ENCODE measurements at places on chromosomes 5 and 9. TPM values are rescaled to one million over a fixed set of nuclear protein-coding genes. Genes with fewer than 3 reads are reported as not detected.

GRCh38 chr9:129751841-129752801, 721 bp downstream of the PTGES start:
- no peak overlapping the region for H3K27ac ChIP-seq
- H3K36me3 ChIP-seq: no peaks in the 10 kb centered on the region
- peaks cover 25% of the 10 kb centered on the region for H3K4me1 ChIP-seq
- DNase-seq: no peak
- peaks cover 8% of the 10 kb centered on the region for H3K27me3 ChIP-seq
- H3K4me3 ChIP-seq: peak overlapping the region; percentile 58

GRCh38 chr5:32044434-32044833, 129.7 kb downstream of the GOLPH3 start:
- H3K27ac ChIP-seq: peak overlapping the region; percentile 75
- H3K36me3 ChIP-seq: peaks cover 8% of the 10 kb centered on the region
- DNase-seq: no peak
- H3K4me3 ChIP-seq: no peak overlapping the region
- peaks cover 30% of the 10 kb centered on the region for H3K4me1 ChIP-seq

PCSK5 gene
- total RNA-seq: 8.9 TPM

GRCh38 chr5:56737002-56737621, 78.2 kb upstream of the MAP3K1 start:
- DNase-seq: no peak
- H3K27me3 ChIP-seq: no peaks in the 10 kb centered on the region
- no peaks in the 10 kb centered on the region for H3K36me3 ChIP-seq
- H3K27ac ChIP-seq: no peak overlapping the region

SMC5 gene
- total RNA-seq: 37.7 TPM

- no peak overlapping the region for H3K4me3 ChIP-seq
- no peak overlapping the region for H3K27ac ChIP-seq
- H3K36me3 ChIP-seq: no peaks in the 10 kb centered on the region
- DNase-seq: no peak
- peaks cover 3% of the 10 kb centered on the region for H3K27me3 ChIP-seq
These were observed 51.0 kb upstream of the FYB1 start for GRCh38 chr5:39270225-39270848.

DNA sequence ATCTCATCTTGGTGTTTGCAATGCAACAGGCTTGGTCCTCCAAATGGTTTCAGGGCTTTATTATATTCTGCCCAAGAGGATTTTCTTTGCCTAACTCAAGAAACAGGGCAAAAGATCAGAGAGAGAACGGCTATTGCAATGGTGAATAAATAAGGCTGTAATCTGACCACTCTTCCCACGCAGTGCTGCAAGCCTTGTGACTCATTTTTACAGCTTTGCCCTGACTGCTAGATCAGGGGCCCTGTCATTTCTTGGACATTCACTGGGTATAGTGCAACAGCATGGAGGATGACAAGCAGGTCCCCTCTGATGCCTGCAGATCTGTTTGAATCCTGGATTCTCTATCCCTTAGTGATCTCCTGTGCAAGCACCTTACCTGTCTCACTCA, 459.1 kb downstream of the EBF1 start:
- no peak overlapping the region for H3K4me3 ChIP-seq
- no peaks in the 10 kb centered on the region for H3K4me1 ChIP-seq
- DNase-seq: no peak
- H3K27me3 ChIP-seq: no peaks in the 10 kb centered on the region
- no peak overlapping the region for H3K27ac ChIP-seq

GRCh38 chr9:68427216-68427977, 71.0 kb downstream of the PGM5 start:
- no peak overlapping the region for H3K27ac ChIP-seq
- no peak for DNase-seq
- no peaks in the 10 kb centered on the region for H3K4me1 ChIP-seq

DNA sequence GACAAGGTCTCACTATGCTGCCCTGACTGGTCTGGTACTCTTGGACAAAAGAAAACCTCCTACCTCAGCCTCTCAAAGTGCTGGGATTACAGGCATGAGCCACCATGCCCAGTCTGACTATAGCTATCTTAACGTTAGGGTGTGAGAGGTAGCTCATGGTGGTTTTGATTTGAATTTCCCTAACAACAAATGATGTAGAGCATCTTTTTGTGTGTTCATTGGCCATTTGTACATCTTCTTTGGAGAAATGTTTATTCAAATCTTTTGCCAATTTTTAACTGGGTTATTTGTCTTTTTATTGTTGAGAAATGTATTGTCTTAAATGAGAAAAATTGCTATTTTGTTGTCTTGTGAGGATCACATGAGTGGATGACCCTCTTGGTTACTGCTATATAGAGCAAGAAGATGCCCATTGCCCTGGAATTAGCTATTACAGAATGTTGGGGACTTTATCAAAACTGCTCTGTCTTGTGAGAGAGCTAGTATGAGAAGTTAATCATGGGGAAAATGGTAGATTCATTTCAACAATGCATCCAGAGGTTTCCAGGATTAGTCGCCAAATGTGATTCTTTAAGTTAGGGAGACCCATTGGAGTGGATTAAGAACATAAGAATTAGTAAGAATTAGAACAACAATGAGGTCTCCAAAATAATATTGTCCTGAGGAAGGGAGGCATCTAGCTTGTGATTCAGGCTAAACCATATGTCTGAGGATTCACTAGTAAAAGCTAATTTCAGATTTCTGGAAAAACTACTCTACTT, 124.3 kb upstream of the MOCS2 start:
- no peaks in the 10 kb centered on the region for H3K4me1 ChIP-seq
- H3K27me3 ChIP-seq: no peaks in the 10 kb centered on the region
- H3K36me3 ChIP-seq: no peaks in the 10 kb centered on the region
- H3K4me3 ChIP-seq: no peak overlapping the region
- no peak overlapping the region for H3K27ac ChIP-seq

DNA sequence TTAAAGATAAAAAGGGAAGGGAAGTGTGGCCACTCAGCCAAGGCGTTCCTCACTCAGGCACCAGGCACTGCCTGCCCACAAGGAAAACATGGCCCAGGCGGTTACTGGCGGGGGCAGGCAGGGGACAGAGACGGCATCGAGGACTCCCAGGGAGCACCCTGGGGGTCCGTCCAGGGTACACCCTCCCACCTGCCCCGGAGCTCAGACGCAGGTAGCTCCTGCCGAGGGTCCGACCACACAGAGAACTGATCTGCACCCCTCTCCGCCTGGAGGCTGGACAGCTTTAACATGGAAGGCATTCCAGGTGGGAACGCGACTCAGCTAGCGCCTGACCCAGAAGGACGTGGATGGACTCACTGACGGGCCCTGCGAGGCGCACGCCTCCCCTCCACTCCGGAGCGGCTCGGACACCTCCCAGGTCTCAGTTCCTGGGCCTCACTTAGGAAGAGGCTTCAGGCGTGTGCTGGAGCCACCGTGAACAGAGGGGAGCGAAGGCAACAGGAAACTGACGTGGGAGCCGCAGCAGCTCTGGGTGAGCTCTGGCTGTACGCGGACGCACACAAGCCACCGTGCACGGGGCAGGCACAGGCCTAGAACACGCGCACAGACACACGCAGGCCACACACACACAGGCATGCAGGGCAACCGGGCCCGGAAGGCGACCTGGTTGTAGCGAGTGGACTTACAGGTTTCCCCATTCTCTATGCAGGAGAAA, 47.5 kb downstream of the NKD2 start:
- H3K27ac ChIP-seq: no peak overlapping the region
- DNase-seq: no peak
- H3K4me1 ChIP-seq: no peaks in the 10 kb centered on the region
- no peaks in the 10 kb centered on the region for H3K36me3 ChIP-seq

DNA sequence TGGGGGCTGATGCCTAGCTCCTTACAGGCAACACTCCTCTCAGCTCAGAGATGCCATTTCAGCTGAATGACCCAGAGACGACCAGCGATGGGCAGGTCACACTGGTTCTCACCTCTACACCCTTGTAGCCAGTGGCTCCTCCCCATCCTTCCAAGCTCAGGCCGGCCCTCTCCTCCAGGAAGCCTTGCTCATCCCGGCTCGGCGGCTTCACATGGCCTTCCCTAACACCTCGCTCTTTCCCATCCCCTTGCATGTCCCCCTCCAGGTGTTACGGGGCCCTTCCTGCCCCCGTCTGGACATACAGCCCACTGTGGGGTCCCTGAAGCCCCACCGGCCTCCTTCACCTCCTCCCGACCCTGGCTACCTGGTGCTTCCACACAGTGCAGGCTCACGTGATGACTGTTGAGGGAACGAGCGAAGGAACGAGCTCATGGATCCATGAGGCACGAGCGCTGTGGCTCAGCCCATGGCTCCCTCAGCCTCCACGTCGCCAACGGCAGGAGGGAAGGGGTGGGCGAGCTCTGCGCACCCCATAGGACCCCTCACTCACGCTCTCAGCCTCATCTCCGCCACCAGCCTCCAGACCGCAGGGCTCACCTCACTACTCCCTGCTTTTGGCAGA, 45.7 kb downstream of the SARDH start:
- peaks cover 11% of the 10 kb centered on the region for H3K4me1 ChIP-seq
- H3K27ac ChIP-seq: no peak overlapping the region
- H3K36me3 ChIP-seq: peaks cover 2% of the 10 kb centered on the region
- no peak overlapping the region for H3K4me3 ChIP-seq
- H3K27me3 ChIP-seq: peaks cover 24% of the 10 kb centered on the region

BSPRY gene
- total RNA-seq: not detected

RAI14 gene
- 177 TPM for total RNA-seq

- H3K36me3 ChIP-seq: no peaks in the 10 kb centered on the region
- peaks cover 43% of the 10 kb centered on the region for H3K4me1 ChIP-seq
- no peak overlapping the region for H3K4me3 ChIP-seq
- H3K27ac ChIP-seq: no peak overlapping the region
These were observed 232.4 kb downstream of the ESM1 start for GRCh38 chr5:54753034-54753433.

GOLM1 gene
- total RNA-seq: 88.8 TPM

DNA sequence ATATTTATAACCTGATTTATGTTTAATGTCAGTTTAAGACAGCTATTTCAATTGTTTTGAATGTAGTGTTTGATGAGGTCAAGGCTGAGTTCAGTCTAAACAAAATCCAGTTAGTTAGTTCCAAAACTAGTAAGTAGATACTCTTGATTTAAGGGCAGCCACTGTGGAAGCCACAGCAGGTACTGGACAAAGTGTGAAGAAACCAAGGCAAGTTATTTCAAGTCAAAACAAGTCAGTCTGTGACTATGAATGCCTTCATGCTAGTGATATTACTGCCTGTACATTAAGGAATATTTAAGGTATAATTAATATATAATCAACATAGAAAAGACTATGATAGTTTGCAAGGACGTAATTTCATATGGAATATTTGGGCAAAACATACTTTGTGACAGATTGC, 362.3 kb downstream of the DMRTA1 start:
- no peaks in the 10 kb centered on the region for H3K4me1 ChIP-seq
- H3K27me3 ChIP-seq: no peaks in the 10 kb centered on the region
- no peak for DNase-seq
- H3K36me3 ChIP-seq: peaks cover 7% of the 10 kb centered on the region
- no peak overlapping the region for H3K4me3 ChIP-seq

SPATA6L gene
- total RNA-seq: 0.46 TPM

PTGR1 gene
- 28.1 TPM for total RNA-seq

PDGFRB gene
- total RNA-seq: 499 TPM

DNA sequence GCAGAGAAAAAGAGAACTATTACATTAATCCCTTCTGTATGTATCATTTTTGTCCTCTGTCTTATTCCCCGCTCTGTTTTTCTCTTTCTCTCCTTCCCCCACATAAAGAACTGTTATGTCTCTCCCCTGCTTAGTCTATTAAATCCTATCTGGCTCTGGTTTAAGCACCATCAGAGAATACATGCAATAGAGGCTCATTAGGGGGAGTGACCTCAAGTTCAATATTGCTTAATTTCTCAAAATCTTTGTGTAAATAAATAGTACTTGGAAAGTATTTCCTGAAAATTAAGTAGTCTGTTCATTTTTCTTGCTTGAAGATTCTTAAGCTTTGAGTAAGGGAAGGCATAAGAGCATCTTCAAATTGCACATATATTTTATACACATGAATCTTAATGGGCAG, 41.2 kb upstream of the FAM174A start:
- H3K4me1 ChIP-seq: no peaks in the 10 kb centered on the region
- H3K4me3 ChIP-seq: no peak overlapping the region
- no peak overlapping the region for H3K27ac ChIP-seq
- DNase-seq: no peak
- peaks cover 1% of the 10 kb centered on the region for H3K27me3 ChIP-seq

IL5 gene
- not detected for total RNA-seq

DNA sequence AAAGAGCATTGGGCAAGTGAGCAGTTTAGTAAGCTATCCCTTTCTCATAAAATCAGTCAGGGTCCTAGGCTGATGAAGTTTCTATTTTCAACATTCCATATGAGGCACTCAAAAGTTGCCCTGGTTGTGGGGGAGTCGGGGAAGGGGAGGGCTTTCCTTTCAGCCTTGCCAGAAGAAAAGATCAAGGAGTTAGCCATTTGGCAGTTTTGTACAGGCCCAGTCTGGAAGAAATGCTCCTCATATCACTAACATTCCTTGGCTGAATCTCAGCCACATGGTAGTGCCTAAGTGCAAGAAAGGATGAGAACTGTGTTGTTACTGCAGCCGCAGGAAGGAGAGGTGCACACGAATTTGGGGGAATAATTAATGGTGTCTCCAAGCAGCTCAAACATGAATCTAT, 60.8 kb downstream of the ZNF474 start:
- no peak overlapping the region for H3K27ac ChIP-seq
- no peak for DNase-seq
- no peaks in the 10 kb centered on the region for H3K36me3 ChIP-seq
- no peaks in the 10 kb centered on the region for H3K4me1 ChIP-seq
- H3K4me3 ChIP-seq: no peak overlapping the region
- no peaks in the 10 kb centered on the region for H3K27me3 ChIP-seq

CCL27 gene
- total RNA-seq: not detected

DNA sequence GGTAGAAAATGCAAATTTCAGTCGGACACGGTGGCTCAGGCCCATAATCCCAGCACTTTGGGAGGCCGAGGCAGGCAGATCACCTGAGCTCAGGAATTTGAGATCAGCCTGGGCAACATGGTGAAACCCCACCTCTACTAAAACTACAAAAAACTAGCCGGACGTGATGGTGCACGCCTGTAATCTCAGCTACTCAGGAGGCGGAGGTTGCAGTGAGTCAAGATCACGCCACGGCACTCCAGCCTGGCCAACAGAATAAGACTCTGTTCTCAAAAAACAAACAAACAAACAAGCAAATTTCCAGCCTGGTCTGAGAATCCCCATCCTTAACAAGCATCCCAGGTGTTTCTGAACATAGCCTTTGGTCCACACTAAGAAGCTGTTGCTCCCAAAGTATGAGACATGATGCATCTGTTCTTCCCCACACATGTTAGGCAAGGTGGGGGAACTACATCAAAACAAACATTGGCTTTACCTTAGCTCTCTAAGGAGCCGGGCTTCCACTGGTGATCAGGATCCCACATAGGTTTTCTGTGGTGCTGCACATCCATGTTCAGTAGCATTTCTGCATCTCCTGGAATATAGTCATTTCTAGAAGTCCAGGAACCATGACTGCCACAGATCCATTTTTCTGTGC, 92.5 kb upstream of the DMRT1 start:
- H3K4me3 ChIP-seq: no peak overlapping the region
- no peaks in the 10 kb centered on the region for H3K27me3 ChIP-seq
- peaks cover 23% of the 10 kb centered on the region for H3K36me3 ChIP-seq
- H3K27ac ChIP-seq: peak overlapping the region; percentile 76

OLFML2A gene
- total RNA-seq: 469 TPM

PDZD2 gene
- total RNA-seq: 34.0 TPM

GRCh38 chr5:71751422-71751821, 32.3 kb downstream of the CARTPT start:
- H3K27ac ChIP-seq: no peak overlapping the region
- no peak for DNase-seq
- no peaks in the 10 kb centered on the region for H3K36me3 ChIP-seq
- H3K4me3 ChIP-seq: no peak overlapping the region
